Thoracic aorta (tissue), 2 donors: ENCODE measurements at places on chromosomes 6 and 20.

- no peak for DNase-seq
Measured at GRCh38 chr6:170260686-170261085, 30.2 kb downstream of the DLL1 start.

- DNase-seq, result no peak
Measured at GRCh38 chr6:88623531-88623930, 339.9 kb downstream of the RNGTT start.

DNA sequence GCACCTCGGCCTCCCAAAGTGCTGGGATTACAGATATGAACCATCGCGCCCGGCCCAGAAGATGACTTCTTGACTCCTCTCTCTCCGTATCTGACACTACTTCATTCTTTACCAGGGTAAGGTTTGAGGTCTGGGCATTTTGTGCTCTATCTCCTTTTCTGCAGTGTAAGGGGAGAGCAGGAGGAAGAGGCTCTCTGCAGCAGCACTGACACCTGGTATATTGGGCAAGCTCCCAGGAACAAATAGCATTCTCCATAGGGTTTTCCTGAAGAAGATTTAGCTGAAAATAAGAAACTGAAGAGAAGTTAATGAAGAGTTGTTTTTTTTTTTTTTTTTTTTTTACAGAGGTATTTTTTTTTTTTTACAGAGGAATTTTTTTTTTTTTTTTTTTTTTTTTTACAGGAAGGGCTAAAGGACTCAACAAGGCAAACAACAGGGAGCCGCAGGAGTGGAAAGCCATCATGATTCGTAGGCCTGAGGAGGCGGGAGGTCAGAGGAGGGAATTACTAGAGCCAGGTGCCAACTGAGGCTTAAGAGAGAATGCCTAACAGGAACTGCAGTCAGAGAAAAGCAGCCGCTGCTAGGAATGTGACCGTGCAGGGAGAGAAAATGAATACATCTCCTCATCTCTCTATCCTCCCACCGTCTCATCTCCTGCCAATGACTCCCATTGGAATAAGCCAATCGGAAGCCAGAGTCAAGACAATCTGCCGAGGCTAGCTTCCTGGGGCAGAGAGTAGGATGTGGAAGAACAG, 34.7 kb upstream of the ADGRF4 start:
- no peak for DNase-seq

DNA sequence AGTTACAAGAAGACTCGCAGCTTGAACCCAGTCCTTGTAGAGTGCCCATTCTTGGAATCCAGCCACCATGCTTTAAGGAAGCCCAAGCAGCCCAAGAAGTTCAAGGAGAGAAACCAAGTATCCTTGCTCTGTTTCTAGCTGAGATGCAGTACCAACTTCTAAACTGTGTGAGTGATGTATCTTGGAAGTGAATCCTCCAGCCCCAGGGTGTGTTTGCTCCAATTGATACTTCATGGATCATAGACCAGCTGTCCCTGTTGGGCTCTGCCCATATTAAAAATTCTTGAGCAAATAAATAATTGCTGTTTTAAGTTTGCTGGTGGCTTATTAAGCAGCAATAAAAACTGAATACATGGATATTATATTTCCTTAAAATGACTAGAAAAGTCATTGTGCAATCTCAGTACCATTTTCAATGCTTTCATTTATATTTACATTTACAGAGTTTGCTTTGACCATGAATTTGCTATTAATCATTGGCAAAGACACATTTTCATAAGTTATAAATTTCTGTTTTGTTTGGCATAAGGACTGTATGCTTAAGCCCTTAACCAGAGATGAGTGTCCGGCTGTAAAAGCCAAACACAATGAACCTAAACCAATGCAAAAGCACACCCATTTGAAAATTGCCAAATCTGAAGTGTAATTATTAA, 9.2 kb downstream of the SPTLC3 start:
- DNase-seq, result no peak

GRCh38 chr6:91094806-91095475, 508.1 kb upstream of the MAP3K7 start:
- no peak for DNase-seq

DNA sequence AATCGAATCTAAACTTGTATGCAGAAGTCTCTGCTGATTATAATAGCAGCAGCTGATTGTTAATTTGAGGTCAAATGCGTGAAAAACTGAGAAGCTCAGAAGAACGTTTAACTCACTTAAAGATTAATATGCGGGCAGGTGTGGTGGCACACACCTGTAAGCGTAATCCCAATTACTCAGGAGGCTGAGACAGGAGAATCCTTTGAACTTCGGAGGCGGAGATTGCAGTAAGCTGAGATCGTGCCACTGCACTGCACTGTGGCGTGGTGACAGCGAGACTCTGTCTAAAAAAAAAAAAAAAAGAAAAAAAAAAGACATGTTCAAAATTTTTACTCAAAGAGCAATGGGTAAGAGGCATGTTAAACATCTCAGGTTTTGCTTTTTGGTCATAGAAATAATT, 1370.8 kb downstream of the GRIK2 start:
- no peak for DNase-seq

- DNase-seq, result no peak
Measured at GRCh38 chr6:56529594-56530191, 113.0 kb downstream of the DST start.

GRCh38 chr6:43953794-43954310, 173.4 kb downstream of the MRPL14 start:
- no peak for DNase-seq

- DNase-seq, result no peak
Measured at GRCh38 chr20:20205862-20206236, 153.5 kb downstream of the CFAP61 start.

DNA sequence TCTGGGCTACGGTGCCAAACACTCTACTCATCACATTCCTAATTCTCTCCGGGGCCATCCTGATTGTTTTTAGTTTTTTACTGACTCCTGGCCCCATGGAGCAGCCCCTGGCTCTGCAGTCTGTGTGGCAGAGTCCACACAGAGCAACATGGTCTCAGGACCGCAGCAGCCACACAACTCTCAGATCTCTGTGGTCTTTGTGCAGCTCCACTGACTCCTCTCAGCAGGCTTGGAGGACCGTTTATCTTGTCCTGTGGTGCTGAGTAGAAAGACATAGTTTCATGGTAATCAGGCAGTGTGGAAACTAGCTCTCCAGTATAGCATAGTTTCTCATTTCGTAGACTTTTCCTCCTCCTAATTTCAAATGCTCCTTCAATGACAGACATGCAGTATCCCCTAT, 168.4 kb downstream of the EDN1 start:
- no peak for DNase-seq

DNA sequence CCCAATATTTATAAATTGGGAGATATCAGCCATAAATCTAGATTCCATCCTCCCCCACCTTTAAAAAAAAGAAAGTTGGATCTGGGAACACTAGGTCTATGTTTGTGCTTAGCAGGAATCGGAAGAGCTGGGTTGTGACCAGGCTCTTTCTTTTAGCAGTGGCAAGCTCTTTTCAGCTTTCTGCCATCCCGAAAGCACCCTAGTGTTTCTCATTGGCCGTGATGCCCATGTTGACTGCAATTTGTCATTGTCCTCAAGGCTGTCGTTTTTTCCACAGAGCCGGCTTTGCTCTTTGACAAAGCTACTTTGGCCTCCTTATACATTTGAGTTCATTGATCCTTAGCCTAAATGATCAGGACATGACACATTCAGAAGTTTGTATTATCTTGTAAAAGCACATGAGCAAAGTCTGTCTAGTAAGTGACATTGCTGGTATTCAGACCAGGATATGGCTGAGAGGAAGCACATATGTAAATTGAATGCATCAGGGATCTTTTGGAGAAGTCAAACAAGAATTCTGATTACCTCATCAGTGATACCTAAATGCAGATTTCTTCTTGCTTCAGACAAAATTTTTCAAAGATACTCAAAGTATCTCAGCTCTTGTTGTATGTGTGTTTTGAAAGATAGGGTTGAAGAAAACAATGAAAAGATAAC, 50.1 kb downstream of the CARMIL1 start:
- DNase-seq, result no peak

- DNase-seq, result no peak
Measured at GRCh38 chr6:170545405-170545804, 7.7 kb downstream of the PSMB1 start.

- no peak for DNase-seq
Measured at GRCh38 chr6:163383912-163384311, 30.6 kb upstream of the QKI start.

GRCh38 chr6:8219352-8219943, 117.1 kb upstream of the EEF1E1 start:
- no peak for DNase-seq

GRCh38 chr20:48878534-48879248, 42.8 kb upstream of the ARFGEF2 start:
- no peak for DNase-seq

GRCh38 chr6:113301651-113302050, 555.5 kb upstream of the MARCKS start:
- no peak for DNase-seq

- no peak for DNase-seq
Measured at GRCh38 chr6:11722220-11722619, 56.4 kb downstream of the ADTRP start.

DNA sequence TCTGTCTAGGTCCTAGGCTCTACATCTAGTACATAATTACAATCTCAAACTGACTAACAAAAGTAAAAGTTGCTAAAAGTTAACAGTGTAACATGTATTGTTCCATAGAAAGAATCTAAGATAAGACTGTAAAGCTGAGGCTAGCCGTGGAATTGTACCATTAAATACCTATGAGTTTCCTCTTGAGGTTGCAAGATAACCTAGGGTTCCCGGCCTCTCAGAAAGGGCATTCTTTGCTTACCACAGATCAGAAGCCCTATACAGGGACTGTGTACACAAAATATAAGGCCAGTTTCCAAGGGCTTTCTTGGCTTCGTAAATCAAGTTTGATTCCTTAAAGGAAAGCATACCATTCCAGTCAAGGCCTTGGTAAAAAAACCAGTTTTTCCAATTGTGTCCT, 11.5 kb upstream of the SLC52A3 start:
- DNase-seq, result no peak

DNA sequence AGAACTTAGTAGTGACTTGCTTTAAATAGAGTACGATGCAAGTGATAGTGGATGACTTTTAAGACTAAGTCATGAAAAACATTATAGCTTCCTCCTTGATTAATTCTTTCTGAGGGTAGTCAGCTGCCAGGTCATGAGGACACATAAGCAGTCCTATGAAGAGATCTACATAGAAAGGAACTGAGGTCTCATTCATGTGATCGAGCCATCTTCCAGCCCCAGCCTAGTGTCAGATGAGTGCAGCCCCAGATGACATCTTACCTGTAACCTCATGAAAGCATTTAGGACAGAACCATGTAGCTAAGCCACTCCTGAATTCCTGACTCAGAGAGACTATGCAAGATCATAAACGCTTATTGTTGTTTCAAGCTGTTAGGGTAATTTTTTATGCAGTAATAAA, 67.7 kb downstream of the AK9 start:
- no peak for DNase-seq

DNA sequence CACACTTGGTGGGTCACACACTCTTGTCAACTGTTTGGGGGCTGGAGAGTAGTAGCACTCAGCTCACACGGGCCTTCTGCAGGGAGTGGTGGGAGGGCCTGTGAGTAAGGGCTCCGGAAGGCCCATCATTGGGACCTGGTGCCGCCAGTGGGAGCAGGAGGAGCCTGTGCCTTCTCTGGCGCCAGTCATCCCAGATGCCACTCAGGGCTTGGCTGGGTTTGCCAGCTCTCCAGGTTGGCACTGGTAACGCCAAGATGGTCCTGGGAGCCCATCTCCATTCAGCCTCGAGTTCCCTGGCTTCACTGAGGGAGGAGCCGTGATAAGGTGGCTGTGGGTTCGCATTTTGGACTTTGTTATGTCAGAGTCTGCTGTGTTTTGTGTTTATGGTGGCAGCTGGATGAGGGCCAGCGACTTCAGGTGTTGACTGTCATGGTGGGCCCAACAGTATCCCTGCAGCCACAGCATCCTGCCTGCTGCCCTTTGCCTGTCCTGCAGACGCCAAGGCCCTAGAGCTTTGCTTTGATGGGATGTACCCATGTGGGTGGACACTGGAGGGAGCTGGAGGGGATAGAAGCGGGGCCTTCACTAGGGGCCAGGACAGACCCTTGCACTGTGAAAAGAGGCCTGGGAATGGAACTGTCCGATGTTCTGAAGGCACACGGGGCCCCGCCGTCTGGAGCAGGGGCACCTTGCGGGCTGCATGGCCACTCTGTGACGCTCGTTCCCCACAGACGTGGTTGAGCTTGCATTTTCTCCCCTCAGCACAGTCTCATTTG, 13.3 kb upstream of the DNAJC5 start:
- DNase-seq, result no peak

DNA sequence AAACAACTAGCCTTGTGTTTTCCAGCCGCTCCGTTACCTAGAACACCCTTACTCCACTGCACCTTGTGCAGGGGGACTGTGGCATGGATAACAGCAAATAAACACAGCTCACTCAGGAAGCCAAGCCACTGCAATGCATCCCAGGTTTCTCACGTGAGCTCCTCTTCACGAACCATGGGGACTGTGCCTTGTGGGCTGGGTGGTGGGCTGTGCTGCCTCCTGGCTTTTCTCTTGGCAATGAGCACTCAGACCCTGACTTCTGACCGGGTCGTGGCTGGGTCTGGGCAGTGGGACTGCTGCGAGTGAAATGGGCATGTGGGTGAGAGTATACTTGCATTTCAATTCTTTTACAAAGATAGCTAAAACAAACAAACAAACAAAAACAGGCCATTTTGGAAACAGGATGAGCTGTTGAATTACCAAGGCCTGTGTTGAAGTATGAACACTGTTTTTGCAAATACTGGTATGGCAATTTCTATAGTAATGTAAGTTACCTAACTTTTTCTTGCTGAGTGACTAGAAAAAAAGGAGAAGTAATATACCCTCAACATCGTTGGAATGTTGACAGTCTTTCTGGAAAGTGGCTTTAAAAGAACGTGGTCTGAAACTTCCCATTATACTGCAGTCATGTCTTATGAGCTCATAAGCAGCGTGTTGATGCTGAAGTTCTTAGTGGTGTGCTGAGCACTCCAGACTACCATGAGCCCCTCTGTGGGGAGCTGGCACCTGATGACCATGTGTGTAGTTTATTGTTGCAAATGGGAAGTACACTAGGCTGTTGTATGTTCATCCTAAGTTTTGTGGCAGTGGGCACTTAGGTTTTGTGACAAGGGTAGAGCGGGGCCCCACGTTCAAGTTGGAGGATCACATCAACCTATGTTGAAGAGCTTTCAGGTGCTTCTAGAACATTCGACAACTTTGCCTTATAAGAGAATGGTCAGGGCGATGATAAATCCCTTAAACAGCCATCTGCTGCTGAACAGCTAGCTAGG, 120.4 kb downstream of the ARMC2 start:
- DNase-seq, result no peak

DNA sequence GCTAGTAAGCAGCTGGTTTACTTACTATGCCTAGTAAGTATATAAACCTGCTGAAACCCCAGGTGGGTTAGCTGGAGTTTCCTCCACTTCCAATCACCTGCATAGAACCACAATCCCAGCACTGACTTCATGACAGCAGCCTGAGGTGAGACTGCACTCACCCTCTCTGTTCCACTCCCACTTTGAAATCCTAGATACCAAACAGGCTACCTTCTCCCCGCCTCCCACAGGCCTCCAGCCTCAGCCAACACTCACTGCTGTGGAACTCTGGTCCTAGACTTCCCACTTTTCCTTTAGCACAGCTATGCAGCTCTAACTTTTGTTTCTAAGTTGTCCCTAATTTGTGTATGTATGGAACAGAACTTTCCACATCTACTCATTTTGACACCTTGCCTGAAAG, 149.7 kb upstream of the ARID1B start:
- DNase-seq, result no peak

GRCh38 chr6:47419621-47420020, 58.0 kb upstream of the CD2AP start:
- no peak for DNase-seq

GRCh38 chr20:54688476-54688875, 213.1 kb downstream of the DOK5 start:
- DNase-seq, result no peak

GRCh38 chr6:146950351-146950835, 253.8 kb upstream of the STXBP5 start:
- DNase-seq, result no peak
